ENCODE measurements at places on chromosomes 12 and 14. TPM values are rescaled to one million over a fixed set of nuclear protein-coding genes. Genes with fewer than 3 reads are reported as not detected.

- DNase-seq: no peak
Observed at GRCh38 chr14:94771906-94772490, 2.1 kb upstream of the GSC start.

DNA sequence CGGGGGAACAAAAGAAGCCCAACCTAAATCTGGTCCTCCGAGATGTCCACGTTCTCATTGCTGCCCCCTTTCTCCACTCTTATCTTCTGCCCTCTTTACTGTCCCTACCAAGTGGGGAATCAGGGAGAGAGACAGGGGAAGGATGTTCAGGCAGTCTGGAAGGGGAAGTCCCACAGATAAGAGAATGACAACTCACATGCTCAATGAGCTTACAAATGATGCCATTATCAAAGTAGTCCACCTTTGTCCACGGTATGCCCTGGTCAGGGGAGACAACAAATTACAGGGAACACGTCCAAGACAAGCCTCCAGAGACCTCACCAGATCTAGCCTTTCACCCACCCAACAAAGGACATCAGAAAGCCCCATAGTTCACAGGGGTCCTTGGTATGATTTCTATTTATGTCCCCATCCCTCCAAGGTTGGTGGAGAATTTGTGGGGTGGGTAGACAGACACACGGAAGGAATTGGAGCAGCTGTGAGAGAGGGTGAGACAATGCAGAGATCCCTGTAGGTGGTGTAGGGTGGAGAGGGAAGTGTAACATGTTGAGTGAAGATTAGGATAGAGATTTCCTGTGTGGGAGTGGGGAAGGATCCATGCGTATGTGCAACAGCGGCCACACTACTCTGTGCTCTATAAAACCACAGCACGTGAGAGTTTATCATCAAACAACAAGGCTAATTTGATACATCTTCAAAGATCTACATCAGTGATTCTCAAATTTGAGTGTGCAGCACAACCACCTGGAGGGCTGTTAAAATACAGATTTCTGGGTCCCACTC, 10.7 kb downstream of the MYO1A start:
- no peak for DNase-seq

HOXC9 gene
- not detected for total RNA-seq

- DNase-seq: no peak
Observed at GRCh38 chr12:54432815-54433164, 13.7 kb upstream of the ITGA5 start.

DNA sequence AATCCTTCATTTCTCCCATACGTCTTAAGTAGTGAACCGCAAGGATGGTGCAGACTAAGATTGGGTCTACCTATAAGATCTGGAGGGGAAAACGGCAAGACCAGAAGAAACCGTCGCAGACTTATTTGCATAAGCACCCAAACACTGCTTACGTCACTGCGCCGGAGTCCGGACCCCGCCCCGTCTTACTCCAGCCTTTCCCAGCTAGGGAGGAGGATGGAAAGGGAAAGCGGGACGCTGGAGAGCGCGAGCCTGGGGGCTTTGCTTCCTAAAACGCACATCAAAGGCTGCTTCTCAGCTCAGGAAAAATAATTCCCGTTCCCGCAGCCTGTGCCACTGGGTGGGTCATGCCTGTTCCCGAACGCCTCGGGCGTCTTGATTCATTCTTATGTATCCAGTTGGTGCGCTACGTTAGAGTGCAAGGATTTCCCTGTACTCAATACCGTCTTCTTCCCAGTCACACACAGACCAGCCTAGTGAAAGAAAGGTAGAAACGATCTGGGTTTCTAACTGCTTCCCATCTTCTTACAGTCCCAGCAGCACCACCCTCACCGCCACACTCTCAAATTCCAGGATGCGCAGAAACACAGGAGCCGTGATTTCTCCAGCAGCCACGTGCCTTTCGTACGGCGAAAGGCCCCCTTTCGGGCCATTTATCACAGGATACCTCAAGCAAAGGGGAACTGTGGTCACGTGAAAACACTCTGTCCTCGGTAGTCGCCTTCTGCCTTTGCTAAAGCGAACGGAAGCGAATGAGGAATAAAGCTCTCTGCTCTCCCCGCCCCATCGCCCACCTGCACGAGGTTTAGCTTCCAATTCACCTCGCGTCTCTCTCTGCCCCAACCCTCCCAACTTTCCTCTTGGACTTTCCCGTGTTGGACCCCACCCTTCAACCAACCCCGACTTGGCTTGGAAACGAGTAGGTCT, 1.1 kb downstream of the SLC6A15 start:
- DNase-seq: no peak

DNA sequence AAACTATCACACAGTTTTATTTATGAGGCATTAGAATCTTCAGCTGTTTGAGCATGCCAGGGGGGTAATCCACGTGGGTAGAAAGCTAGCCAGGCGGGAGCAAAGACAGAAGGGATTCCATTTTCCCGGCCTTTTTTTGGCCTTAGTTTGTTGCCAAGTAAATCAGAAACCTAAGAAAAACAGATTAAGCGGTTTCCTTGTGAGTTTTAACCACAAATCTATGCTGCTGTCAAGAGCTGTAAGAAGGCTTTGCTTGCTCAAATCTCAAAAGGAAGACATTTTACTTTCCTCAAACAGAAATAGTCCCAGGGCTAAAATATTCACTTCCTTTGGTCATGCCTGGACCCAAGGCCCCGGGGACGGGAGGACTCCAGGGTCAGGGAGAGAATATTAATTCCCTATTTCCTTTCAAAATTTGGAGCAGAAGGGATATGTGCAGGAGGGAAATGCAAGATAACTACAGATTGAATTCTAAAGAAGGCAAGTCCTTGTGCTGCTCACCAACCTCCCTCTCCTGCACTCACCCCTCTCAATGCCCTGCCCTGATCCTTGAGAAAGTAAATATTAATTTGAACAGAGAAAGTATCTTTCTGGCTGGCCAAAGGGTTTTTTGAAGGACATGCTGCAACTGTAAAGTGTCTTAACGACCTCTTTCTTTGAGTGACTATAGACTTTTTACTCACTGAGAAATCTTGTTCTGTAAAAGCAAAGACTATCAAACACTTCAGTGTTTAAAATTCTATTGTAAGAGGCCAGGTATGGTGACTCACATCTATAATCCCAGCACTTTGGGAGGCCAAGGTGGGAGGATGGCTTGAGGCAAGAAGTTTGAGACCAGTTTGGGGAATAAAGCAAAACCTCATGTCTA, 75.7 kb downstream of the HSD17B6 start:
- DNase-seq: no peak

SLC39A9 gene
- total RNA-seq: 24.4 TPM

KLHL33 gene
- 1.2 TPM for total RNA-seq

- no peak for DNase-seq
Observed at GRCh38 chr14:101055106-101055662, 151.7 kb upstream of the RTL1 start.

GRCh38 chr14:36653962-36654793, 7.5 kb upstream of the PAX9 start:
- no peak for DNase-seq

SERPINA5 gene
- 4.6 TPM for total RNA-seq

DNA sequence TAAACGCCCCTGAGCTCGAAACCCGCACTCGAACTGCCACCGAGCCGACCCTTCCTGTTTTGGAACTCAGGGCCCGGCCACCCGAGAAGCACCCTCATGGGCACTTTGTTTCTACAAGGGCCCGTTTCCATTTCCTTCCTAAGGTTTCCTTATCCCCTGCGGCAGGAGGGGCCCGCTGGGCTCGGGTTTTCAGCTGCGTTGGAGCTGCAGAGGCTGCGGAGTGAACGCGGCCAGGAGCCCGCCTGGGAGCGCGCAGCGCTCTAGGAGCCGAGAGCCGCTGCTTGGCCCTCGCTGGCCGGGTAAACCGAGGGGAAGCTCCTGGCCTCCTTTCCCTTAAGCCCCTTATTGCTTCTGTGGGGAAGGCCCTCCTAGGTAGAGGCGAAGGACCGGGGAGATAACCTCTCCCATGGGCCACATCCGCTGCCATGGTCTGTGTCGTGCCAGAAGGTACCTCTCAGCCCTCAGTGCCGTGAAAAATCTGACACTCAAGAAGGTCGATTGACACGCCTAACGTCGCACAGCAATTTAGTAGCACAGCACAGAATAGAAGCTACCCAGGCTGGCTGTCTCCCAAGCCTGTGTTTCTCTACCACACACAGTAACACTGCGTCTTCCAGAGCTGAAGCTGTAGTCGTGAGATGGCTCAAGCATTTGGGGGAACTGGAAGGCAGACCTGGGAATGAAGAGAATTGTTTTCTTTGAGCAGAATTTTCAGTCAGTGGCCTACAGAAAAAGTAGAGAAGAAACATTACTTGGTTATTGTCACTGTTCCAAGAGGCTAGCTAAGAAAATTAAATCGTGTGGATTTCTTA, 12.9 kb upstream of the CALM1 start:
- peak; percentile 86 for DNase-seq

Data from right cardiac atrium (tissue), 5 donors.